ENCODE measurements at places on chromosomes 2 and 18. TPM values are rescaled to one million over a fixed set of nuclear protein-coding genes. Genes with fewer than 3 reads are reported as not detected.
A peak's percentile ranks its signal among the peaks of the same experiment; 100 is the strongest.

DNA sequence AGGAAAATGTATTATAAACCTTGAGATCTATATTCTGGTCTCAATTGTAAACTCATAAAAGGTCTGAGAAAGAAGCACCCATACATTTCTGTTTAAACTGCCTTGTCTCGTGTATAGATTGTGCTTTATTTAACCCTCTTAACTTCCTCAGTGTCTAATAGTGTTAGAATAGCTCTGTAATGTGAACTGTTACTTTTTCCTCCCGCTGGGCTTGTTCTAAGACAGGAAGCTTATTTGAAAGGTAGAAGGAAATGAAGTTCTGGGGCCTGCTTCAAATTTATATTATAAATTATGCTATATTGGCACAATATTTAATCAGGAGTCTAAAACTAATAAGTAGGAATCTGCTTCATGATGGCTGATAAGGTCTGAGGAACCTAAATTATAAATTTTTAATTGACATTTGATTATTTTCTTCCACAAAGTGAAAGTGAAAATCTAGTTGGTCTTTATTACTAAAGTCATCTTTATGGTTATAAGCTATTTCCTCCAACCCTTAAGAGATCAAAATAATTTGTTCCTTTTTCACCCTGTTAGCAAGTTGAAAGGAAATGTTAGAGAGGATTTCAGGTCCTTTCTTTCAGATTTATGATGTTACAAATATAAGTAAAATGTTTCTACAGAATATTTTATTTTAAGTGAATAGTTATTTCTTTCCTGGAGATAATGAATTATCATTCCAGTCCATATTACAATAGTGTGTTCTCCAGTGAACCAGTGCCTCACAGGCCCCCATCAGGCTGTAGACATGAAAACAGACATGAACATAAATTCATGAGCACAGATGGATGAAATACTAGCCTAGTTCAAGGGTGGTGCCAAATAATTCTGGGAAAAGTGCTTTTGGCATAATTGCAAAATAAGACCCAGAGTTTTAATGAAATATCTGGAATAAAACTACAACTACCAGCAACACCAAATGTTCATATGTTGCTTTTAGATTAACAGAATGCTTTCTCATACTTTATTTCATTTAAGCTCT is 7.9 kb downstream of the MFSD6 start:
- H3K27me3 ChIP-seq, result no peaks in the 10 kb centered on the region
- H3K4me1 ChIP-seq, result no peaks in the 10 kb centered on the region
- no peak for DNase-seq
- no peak overlapping the region for H3K4me3 ChIP-seq
- H3K27ac ChIP-seq, result no peak overlapping the region
- no peaks in the 10 kb centered on the region for H3K36me3 ChIP-seq

- DNase-seq, result no peak
- no peak overlapping the region for H3K27ac ChIP-seq
- no peaks in the 10 kb centered on the region for H3K4me1 ChIP-seq
- H3K36me3 ChIP-seq, result no peaks in the 10 kb centered on the region
Measured at GRCh38 chr2:115160531-115161080, 718.2 kb downstream of the DPP10 start.

Gene CCBE1
- 0.32 TPM for total RNA-seq

GRCh38 chr2:212536817-212537725 is 1.5 kb downstream of the ERBB4 start:
- no peaks in the 10 kb centered on the region for H3K27me3 ChIP-seq
- DNase-seq, result peak; percentile 68
- no peaks in the 10 kb centered on the region for H3K36me3 ChIP-seq
- H3K27ac ChIP-seq, result peak overlapping the region; percentile 61
- H3K4me3 ChIP-seq, result peak overlapping the region; percentile 80

Gene C1GALT1C1L
- total RNA-seq, result not detected

Gene GDF7
- total RNA-seq, result 11.6 TPM

Gene GPR45
- not detected for total RNA-seq

DNA sequence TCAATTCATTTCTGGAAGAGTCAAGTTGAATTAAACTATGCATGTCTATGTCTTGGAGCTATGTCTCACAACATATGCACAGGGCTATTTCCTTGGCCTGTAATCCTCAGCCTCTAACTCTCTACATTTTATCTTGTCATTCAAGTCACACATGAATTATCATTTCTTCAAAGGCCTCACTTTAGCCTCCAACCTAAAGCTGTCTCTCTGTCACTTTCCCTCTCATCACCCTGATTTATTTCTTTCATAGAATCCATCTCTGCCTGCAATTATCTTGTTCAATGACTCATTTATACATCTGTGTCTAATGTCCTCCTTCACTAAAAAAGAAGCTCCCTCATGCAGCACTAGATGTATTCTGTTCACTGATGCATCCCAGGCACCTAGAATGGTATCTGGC is 614.2 kb upstream of the REG3G start:
- H3K4me1 ChIP-seq, result no peaks in the 10 kb centered on the region
- H3K4me3 ChIP-seq, result no peak overlapping the region
- H3K27me3 ChIP-seq, result no peaks in the 10 kb centered on the region
- no peak for DNase-seq
